ENCODE measurements at places on chromosomes 7 and 10.

DNA sequence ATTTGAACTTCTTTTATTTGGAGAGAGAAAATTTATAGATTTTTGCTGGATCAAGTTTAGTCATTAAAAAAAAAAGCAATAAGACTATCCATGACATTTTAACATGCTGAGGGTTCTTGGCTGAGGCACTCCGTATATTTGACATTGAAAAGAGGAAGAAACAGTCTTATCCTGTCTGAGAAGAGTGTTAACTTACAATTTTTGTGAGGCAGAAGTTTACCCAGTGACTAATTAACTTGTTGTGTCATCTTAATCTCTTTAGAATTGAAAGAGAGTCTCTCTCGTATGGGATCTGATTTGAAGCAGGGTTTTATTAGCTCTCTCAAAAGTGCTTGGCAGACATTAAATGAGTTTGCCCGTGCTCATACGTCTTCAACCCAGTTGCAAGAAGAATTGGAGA lies 39.3 kb downstream of the SEC23IP start:
- no peak for DNase-seq

GRCh38 chr10:63384675-63385074 lies 81.1 kb downstream of the JMJD1C start:
- no peak for DNase-seq

- no peak for DNase-seq
Observed at GRCh38 chr7:98054585-98054984, 52.1 kb upstream of the LMTK2 start.

GRCh38 chr10:76881477-76882220 lies 756.0 kb downstream of the KCNMA1 start:
- DNase-seq: no peak

DNA sequence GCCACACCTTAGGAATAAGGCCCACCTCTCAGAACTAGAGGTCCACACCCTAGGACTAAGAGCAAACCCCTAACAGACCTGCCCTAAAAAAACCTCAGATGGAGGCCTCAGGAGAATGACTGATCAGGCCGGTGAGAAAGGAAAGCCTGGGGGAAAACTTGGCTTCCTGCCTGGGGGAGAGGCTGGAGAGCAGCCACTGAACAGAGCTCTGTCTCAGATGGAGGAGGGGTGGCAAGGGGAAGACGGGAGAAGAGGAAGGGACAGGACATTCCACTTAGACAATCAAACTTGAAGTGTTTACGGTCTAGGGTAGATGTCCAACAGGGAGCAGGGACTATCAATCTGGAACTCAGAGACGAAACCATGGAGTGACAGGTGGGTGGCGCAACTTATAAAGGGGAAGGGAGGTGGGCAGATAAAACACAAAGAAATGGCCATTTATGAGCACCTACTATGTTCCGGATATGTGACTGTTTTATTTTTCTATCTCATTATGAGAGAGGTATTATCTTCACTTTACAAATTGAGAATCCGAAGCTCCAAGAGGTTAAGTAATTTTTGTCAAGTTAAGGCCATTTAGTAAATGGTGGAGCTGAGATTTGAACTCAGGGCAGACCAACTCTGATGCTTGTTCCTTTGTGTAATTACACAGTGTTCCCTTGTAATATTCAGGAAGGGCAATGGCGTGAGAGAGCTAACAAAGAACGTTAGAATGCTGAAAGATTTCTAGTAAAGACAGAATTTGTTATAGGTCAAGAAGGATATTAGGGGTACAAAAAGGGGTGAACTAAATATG lies 82.6 kb downstream of the DNMBP start:
- DNase-seq: no peak

DNA sequence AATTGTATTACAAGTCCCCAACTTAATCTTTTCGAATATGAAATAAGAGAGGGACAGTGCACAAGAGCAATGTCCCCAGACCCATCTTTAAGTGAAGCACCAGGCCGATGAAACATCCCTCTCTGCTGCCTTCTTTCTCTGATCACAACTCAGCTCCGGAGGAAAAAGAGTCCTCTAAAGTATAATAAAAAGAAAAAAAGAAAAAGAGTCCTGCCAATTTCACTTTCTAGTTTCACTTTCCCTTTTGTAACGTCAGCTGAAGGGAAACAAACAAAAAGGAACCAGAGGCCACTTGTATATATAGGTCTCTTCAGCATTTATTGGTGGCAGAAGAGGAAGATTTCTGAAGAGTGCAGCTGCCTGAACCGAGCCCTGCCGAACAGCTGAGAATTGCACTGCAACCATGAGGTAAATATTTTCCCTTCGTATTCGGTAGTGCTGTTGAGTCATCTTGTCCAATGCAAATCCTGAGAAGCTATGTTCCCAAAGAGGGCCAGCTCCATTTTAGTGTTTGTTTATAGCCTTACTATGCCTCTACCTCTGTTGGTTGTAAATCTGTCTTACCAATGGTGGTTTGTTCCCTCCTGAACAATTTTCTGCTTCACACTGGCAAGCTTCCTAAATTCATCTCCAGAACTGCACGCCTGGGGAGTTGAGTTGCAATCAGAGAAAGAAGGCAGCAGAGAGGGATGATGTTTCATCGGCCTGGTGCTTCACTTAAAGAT lies at the start of gene IFIT2:
IFIT2 (plus strand) TSS at position 326 of the 725 bp plus-strand sequence; CDS start at position 404, 78 bp downstream.
- DNase-seq: peak; percentile 79

GRCh38 chr7:45652630-45653029 lies 78.5 kb downstream of the ADCY1 start:
- DNase-seq: no peak

DNA sequence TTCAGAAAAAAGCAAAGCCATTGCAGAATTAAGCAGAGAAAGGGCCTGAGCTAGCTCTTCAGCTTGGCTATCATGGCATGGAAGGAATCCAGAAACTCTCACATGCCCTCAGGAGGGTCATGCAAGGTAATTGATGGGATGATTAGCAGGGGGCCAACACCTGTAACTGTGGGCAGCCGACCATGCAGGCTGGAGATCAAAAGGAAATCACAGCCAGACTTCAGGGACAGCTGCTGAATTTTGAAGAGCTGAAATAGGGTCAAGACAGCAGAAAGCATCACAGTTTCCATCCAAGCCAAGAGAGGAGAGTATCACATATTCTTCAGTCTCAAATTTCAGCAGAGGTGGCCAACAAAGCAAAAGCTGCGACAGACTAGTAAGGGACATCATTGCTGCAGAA lies 239.6 kb upstream of the STEAP1 start:
- DNase-seq: no peak
